ENCODE measurements at places on chromosomes 12 and 14.

DNA sequence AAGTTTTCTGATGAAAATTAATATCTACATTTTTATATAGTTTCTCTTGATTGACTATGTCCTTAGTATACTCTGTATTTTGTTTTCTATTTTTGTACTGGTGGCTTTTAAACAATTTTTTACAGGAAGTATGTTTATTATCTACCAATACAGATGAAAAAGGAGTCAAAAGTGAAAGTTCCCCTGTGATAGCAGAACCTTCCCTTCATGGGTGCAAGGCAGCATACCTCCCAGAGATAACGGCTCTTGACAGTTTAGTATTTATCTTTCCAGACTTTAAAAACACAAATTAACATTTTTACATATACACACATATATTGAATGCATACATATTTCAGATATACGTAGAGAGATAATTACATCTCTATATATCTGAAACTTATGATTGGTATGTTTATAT, 17.1 kb upstream of the FAM234B start:
- DNase-seq = no peak

DNA sequence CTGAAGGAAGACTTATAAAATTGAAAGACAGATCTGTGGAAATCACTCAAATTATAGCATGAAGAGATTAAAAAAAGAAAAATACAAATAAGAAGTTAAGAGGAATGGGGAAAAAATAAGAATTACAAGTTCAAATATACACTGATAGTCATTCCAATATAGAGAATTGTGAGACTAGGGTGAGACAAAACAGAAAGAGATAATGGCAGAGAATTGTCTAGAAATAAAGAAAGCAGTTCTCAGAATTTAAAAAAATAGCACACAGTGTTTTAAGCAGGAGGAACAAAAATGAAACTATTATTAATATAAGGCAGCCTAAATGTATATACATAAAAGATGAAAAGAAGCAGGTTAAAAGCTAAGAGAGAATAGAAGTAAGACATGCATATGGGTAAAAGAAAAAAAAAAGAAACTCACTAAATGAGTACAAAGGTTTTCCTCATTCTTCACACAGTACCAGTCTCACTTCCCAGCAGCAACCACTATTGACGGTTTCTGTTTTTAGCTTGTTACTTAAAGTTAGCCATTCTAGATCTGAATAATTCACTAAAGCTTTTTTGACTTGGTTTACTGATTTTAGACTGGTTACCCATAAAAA, 31.1 kb downstream of the SLC38A4 start:
- no peak for DNase-seq

GRCh38 chr12:102298022-102298421, 100.4 kb upstream of the PMCH start:
- DNase-seq = no peak

GRCh38 chr12:46489951-46490388, 117.4 kb upstream of the SLC38A2 start:
- DNase-seq = no peak

DNA sequence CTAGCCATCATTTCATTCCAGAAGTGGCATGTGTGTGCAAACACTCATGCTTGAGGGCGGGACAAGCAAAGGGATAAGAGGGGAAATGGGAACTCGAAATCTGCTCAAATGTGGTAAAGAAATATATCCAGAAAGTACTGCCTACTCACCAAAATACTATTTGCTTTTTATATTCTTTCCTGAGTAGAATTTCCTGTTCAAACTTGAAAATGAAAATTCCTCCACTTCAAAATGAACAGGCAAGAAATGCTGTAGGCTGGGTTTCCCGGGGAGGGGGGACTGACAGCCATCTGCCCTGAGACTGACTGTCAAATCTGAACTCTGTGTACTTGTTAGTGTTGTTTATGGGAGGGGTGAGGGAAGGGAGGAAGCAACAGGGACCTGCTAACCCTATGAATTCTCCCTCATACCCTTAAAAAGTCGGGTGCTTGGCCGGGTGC, 34.6 kb downstream of the NTF3 start:
- no peak for DNase-seq

GRCh38 chr12:92952394-92952793, 23.3 kb upstream of the EEA1 start:
- no peak for DNase-seq

DNA sequence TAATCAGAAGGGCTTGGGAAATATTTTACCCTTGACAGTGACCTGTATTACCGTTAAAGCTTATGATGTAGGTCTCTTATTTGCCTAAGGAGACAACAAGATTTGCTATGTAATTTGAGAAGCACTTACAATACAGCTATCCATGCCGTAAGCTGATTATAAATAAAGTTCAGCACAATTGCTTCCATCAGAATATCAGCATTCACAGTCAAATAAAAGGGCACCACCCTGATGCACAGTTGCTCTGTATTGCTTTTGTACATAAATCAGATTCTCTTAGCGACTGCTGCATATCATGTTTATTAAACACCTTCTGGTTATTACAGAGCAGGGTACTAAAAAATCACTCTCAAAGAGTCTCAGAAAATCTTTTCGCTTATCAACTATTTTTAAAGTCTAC, 67.3 kb upstream of the VRK1 start:
- DNase-seq = no peak

DNA sequence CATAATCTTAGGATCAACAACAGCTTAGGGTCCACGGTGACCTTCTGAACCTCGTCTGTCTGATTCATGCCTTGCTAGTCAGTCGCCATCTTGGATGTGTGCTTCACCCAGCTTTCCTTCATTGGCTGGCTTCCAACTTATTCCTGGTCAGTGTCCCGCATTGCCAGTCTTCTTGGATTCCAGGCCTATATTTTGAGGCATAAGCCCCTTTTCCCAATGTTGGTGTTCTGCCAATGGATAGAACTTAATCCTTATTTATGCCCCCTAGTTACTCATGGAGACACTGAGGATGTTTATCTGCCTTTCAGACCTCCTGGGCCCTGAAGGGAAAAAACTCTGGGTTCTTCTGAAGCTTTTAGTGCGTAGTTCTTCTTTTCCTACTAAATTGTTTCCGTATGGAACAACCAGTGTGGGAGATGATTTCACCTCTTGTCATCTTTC, 5.8 kb downstream of the JDP2 start:
- DNase-seq = no peak

DNA sequence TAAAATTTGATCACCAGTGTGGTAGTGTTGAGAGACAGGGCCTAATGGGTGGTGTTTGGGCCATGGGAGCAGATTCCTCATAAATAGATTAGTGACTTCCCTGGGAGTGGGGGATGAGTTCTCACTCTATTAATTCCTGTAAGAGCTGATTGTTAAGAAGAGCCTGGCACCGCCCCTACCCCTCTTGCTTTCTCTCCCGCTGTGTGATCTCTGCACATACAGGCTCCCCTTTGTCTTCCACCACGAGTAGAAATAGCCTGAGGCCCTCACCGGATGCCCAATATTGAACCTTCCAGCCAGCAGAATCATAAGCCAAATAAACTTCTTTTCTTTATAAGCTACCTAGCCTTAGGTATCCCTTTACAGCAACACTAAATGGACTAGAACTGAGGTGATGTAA, 31.9 kb upstream of the CAND1 start:
- no peak for DNase-seq

- DNase-seq = no peak
Measured at GRCh38 chr12:109983432-109984142, 12.6 kb downstream of the GIT2 start.

GRCh38 chr14:90053044-90053443, 8.8 kb upstream of the KCNK13 start:
- no peak for DNase-seq

- peak; percentile 20 for DNase-seq
Measured at GRCh38 chr12:19572920-19573558, 133.7 kb downstream of the AEBP2 start.

GRCh38 chr12:39613525-39613924, 6.1 kb downstream of the ABCD2 start:
- DNase-seq = no peak

GRCh38 chr14:89011355-89012281, 187.2 kb downstream of the TTC8 start:
- DNase-seq = no peak

GRCh38 chr12:85461127-85461526, 181.1 kb downstream of the ALX1 start:
- no peak for DNase-seq

- DNase-seq = no peak
Measured at GRCh38 chr12:81300454-81300853, 222.6 kb downstream of the ACSS3 start.

DNA sequence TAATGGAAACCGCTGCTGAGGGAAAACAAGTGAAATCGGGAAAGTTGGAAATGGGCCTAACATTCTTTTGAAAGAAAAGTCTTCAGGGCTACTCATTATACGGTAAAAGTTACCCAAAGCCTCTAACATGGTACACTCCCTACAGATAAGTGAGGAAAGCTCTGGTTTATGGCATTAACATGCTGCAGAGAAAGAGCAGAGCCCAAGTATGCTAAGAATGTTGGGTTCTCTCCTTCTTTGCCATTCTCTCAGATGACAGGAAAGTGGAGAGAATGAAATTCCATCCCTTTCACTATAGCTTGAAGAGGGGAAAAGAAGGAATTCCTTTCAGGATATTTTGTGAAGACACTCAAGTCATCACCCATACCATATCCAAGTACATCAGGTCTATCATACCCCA, 348.0 kb downstream of the SEC23A start:
- DNase-seq = no peak

All from Panc1 (cell line).